Activated CD4-positive, alpha-beta T cell treated with anti-CD3 and anti-CD28 coated beads, Interleukin-2, amount 50 U/mL, for 16 hours (primary cell): ENCODE measurements at places on chromosomes 3 and 15.

DNA sequence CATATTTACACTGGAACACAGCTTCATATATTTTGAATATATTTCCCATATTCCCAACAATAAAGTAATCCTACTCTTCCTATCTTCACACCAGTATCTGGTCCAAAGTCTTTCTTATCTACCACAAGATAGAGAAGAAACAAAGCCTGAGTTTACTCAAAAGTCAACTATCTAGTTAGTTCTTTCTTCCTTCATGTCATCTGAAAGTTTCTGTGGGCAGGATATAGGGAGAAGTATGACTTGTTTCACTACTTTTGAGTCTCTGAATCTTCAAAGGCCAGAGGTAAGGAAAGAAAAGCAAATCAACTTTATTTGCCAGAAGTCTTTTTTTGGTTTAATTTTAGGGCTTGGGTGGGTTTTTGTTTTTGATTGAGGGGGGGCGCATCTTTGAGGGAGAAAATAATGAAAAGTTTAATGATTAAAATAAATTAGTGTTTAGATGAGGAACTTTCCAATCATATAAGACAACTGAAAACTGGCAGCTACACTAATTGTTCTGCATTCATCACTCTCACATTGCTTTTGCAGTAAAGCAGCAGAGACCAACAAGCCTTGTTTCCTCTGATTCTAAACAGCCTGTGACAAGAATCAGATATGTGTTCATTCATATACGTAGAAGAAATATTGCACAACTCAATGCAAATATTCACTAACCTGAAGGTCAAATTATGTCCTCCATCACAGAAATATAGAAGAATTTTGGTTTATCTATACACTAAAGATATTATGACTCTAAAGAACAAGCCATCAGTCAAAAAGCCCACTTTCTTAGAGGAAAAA, 421.4 kb downstream of the SHQ1 start:
- DNase-seq, result peak; percentile 81

DNA sequence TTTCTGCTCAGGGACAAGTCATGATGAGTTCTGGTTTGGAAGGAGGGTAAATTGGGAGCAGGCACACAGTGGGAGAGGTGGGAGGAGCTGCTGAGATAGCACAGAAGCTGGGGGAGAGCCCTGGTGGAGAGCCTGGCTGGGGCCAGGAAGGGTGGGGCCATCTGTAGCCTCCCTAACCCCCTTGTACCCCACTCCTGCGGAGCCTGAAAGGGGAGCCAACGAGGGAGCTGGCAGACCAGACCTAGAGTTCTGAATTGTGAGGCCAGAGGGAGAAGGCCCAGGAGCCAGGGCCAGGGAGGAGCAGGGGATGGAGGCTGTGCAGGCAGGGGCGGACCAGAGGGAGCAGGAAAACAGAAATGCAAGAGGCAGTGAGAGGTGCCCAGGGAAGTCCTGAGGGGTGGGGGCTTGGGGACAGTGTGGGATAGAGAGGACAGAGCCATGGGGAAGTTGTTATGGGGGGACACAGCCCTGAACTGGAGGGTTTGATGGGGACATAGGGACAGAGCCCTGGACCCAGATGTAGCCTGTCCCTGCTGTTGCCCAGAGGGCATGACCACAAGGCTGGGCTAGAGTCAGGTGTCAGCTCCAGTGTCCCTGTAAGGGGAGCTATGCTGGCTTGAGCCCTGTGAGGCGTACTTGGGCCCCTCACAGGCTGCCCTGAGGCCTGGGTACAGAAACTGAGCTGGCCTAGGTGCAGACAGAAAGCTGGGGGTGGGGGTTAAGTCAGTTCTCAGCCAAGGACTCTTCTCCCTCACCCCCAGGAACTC, 1.2 kb downstream of the TMIE start:
- no peak for DNase-seq

- no peak for DNase-seq
Measured at GRCh38 chr15:91264651-91265351, 164.7 kb downstream of the SV2B start.

DNA sequence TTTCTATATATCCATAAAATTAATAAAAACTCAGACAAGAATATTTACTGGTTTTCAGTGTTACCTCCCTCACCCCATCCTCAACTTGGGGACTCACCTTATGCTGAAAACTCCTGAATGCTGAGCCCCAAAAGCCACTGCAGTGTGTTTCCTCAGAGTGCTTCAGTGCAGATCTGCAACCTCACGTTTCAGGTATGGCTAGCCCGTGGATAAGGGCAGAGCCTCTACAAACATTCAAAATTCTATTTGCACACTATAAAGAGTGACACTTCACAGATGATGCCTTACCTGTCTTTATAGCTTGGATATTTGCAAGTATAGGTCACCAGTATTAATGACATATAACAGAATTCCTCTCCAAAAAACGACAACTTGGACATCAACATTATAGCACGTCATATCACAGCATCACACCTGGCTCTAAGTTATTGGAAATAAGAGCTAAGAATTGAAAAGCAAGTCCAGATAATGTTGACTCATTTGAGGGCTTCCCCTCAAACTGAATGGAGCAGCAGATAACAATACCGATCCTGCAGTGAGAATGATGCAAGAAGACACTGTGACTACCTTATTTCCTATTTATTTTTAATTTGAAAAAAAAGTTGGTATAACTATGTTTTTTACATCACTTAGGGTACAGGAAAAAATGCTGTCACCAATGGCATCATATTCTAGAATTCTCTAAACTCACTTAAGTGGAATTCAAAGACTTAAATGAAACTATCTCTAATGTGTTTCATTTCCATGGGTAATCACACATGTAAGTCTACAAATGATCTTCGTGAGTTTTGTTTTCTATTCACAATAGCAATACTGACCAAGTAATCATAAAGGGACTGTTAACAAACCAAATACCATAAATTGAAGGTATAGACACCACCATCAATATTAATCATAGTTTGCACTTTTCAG, 40.7 kb upstream of the RSL24D1 start:
- peak; percentile 63 for DNase-seq

DNA sequence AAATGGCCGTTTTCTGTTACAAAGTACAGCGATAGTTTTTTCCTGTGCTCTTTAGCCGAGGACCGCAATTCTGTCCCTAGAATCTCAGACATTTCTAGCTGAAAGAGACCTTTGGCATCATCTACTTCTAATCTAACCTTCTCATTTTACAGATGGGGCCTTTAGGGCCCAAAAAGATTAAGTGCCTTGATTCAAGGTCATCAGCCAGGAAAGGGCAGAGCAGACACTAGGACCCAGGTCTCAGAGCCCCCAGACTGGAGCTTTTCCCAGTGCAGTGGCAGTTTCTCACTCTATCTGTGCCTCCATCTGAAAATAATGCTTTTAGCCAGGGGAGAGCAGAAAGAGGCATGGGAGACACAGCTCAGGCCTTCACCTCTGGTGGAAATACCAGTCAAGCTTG, 20.6 kb downstream of the ABHD2 start:
- DNase-seq, result no peak

GRCh38 chr15:52360229-52361203, 64.9 kb upstream of the MYO5C start:
- no peak for DNase-seq

- no peak for DNase-seq
Measured at GRCh38 chr3:36943601-36944000, 1.3 kb downstream of the TRANK1 start.

DNA sequence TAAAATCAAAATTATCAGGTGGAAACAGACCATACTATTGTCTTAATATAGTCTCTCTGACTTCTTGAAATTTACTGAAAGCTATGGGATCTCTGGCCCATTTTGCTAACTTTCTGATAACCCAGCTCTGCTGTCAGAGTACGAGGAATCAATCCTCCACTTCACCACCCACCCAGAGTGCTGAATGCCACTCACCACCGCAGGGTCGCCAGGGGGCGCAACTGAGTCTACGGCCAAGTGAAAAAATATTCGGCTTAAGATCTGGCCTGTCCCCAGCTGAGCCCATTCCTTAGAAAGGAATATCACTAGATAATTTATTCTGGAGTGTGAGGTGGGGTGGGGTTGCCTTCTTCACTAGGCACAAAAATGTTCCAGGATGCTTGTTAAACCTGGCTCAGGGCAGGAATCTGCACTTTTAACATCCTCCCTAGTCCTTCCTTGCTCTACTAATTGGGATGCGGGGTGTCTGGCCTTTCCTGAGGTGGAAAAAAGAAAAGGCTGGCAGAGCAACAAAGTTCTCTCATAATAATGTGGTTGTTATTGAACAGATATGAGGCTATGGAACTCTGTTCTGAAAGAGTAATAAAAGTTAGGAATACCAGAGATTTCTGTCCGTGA, 520.6 kb downstream of the MFSD1 start:
- peak; percentile 18 for DNase-seq

GRCh38 chr15:32952901-32953532, 235.2 kb downstream of the GREM1 start:
- no peak for DNase-seq

GRCh38 chr15:98767692-98768091, 119.4 kb downstream of the IGF1R start:
- no peak for DNase-seq

GRCh38 chr3:16280671-16281070, 15.7 kb downstream of the OXNAD1 start:
- DNase-seq, result no peak

- no peak for DNase-seq
Measured at GRCh38 chr15:38706956-38707355, 142.3 kb upstream of the RASGRP1 start.

DNA sequence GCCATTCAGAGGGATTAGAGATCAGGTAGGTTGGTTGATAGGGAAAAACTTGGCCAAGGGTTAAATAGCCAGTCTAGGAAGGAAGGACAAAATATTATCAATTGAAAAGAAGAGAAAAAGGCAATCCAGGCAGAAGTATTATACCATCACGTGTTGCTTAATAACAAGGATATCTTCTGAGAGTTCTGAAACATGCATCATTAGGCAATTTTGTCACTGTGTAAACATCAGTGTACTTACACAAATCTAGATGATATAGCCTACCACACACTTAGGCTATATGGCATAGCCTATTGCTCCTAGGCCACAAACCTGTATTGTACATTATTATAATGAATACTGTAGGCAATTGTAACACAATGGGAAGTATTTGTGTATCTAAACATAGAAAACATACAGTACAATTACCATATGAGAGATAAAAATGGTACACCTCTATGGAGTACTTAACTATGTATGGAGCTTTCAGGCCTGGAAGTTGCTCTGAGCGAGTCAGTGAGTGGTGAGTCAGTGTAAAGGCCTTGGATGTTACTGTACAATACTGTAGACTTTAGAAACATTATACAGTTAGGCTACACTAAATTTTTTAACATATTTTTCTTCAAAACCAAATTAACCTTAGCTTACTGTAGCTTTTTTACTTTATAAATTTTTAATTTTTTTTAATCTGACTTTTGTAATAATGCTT, 2.7 kb downstream of the TEX55 start:
- DNase-seq, result no peak

- no peak for DNase-seq
Measured at GRCh38 chr3:188220988-188221818, 67.2 kb downstream of the LPP start.

- no peak for DNase-seq
Measured at GRCh38 chr3:70250492-70250891, 61.9 kb downstream of the MDFIC2 start.

- no peak for DNase-seq
Measured at GRCh38 chr3:72230774-72231379, 445.9 kb upstream of the PROK2 start.

- DNase-seq, result no peak
Measured at GRCh38 chr3:141240286-141240685, 8.7 kb downstream of the PXYLP1 start.

DNA sequence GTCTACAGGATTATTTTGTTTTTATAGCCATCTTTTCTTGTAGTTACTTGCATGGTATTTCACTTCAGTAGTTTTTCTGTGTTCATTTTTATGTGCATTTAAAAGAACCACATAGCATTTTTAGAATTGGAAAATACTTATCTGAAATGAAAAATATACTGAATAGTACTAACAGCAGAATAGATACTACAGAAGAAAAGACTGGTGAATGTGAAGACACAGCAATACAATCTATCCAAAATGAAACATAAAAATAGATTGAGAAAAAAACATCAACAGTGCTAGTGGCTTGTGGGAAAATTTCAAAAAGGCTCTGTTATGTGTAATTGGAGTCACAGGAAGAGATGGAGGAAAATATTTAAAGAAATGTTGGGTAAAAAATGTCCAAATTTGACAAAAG, 12.7 kb upstream of the DIPK2A start:
- no peak for DNase-seq

- DNase-seq, result no peak
Measured at GRCh38 chr3:112611752-112612515, 29.0 kb downstream of the CCDC80 start.

DNA sequence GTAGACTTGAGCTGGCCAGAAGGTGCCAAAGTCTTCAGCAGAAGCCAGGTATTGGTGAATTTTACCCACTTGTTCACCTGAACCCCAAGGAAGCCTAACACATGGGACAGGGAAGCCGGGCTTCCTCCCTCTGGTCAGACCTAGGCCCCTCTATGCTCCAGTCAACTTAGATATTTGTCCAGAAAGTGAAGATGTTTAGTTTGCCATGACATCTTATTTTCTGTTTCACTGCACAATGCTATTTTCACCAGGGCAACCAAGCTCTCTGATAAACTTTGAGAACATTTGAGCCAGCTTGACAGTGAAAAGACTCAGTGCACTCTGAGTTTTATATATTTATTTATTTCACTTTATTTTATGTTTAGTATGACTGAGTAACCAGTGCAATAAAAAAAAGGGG, 71.0 kb downstream of the SOX14 start:
- DNase-seq, result no peak

GRCh38 chr15:98719137-98719740, 70.9 kb downstream of the IGF1R start:
- DNase-seq, result no peak

GRCh38 chr15:90829942-90830440, 38.4 kb upstream of the FURIN start:
- DNase-seq, result peak; percentile 93

DNA sequence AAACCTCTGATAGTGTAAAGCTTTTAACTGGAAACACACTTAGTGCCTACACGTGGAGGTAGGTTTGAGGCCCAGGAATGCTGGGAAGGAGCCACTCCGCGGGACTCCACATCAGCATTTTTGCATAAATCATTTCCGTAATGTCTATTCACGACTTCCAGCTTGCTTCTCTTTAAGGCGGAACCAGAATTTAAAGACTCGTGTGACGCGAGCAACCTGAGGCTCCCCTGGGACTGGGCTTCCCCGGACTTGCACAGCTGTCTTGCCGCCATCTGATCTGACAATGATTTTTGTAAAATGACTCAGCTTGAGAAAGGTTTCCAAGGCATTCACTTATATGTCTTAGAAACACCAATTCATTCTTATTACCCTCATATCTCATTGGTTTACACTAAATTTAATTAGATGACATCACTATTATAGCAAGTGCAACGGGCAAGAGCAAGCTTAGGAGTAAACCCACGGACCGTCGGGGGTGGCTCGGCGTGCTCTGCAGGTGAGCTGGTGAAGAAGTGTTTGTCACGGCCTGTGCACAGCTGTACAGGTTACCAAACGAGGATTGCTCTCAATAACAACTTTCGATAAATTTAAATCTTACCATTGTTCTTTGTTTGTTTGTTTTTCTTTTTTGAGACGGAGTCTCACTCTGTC, 95.2 kb downstream of the CHSY1 start:
- no peak for DNase-seq
